ENCODE measurements at places on chromosomes 6 and 20.

DNA sequence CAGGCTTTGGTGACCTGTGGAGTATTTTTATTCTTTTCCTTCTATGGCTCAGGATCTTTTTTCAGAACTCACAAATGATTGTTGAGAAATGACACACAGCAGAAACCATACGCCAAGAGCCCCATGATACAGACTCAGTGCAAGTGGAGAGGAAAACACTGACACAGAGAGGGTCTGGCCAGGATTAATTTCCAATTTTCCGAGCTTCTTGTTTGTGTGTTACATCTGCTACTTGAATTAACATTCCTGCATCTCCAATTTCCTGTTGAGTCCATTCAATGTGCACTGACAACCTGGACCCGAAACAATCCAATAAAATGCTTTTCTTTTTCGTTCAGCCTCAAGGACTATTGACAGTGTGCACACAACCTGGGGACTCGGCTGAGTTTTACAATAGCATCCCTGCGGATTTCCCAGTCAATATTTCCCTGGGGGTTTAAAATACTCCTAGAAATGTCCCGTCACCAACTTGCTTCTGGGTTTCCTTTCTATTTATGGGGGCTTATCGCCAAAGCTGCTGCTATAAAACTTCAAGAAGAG lies 4.9 kb upstream of the MLN start:
- no peak for DNase-seq

DNA sequence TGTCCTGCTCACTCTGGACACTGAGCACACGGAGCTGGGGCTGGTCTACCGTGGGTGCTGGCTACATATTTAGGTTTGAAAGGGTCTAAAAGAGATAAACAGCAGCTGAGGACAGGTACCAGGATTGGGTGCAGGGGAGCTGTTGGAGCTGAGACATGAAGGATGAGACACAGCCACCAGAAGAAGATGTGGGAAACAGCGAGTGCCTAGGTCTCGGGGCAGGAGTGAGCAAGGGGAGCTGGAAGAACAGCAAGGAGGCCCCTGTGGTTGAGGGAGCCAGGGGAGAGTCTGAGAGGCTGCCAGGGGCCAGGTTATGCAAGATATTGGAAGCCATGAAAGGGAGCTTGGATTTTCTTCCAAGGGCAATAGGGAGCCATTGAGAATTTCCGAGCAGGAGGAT lies 434.0 kb upstream of the SULF2 start:
- no peak for DNase-seq

GRCh38 chr6:72643214-72643613 lies 21.4 kb downstream of the KCNQ5 start:
- DNase-seq = peak; percentile 11

GRCh38 chr6:133748628-133749027 lies 140.3 kb upstream of the TCF21 start:
- DNase-seq = peak; percentile 33
